ENCODE measurements at places on chromosomes 6 and 20. TPM values are rescaled to one million over a fixed set of nuclear protein-coding genes. Genes with fewer than 3 reads are reported as not detected.

DNA sequence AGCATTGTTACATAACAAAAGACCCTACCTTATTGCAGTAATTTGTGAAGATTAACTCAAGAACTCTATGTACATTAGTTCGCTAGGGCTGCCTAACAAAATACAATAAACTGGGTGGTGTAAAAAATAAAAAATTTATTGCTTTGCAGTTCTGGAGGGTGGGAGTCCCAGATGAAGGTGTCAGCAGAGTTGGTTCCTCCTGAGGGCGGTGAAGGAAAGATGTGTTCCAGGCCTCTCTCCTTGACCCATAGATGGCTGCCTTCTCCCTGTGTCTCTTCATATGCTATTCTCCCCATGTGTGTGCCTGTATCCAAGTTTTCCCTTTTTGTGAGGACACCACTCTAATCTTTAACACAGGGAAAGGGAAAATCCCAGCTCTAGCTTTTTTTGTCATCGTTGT is 305 bp upstream of the VNN1 start:
- DNase-seq = no peak
- H3K27ac ChIP-seq = no peak overlapping the region

DNA sequence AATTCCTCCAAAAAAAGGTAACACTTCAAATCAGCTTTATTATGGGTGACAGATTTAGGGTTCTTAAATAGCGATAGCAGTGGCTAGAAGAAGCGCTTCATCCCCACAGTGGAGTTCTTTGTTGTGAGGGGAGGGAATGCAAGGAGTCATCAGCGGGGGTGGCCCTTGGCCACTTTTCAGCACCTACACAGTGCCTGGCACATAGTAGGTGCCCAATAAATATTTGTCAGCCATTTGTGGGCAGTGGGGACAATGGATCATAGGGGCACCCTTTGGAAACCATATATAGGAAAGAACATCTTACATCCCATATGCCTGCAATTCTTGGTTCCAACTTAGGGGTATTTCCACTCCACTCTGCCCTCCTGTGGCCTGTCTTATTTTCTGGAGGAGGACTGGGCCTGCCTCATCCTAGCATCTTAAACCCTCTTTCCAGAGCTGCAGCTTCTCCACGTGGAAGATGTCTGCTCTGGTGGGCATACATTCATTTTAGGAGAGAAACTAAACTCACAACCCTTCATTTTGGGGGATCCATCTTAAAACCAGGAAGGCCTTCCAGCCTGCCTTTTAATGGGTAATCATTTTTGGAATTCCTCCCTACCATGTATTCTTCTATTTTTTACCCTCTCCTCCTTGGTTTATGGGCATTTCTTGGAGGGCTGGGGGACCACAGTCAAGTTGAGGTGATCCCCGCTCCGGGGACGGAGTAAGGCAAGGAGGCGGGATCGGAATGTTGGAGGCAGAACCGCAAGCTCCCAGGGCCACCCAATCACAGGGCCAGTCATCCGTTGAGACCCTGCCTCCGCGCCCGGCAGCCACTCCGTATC is 2.6 kb upstream of the GPSM3 start:
- DNase-seq = peak; percentile 67
- H3K36me3 ChIP-seq = no peaks in the 10 kb centered on the region
- peak overlapping the region; percentile 80 for H3K27ac ChIP-seq

- H3K36me3 ChIP-seq = no peaks in the 10 kb centered on the region
- no peak overlapping the region for H3K4me3 ChIP-seq
- no peak overlapping the region for H3K27ac ChIP-seq
- H3K27me3 ChIP-seq = no peaks in the 10 kb centered on the region
- no peak for DNase-seq
- no peaks in the 10 kb centered on the region for H3K4me1 ChIP-seq
Measured at GRCh38 chr6:29685718-29686326, 4.9 kb upstream of the ZFP57 start.

- no peak overlapping the region for H3K4me3 ChIP-seq
- H3K27ac ChIP-seq = no peak overlapping the region
- H3K36me3 ChIP-seq = no peaks in the 10 kb centered on the region
- no peaks in the 10 kb centered on the region for H3K27me3 ChIP-seq
- H3K4me1 ChIP-seq = no peaks in the 10 kb centered on the region
Measured at GRCh38 chr20:52833901-52834300, 138.3 kb upstream of the TSHZ2 start.

GRCh38 chr6:75458895-75459294 is 34.7 kb downstream of the FILIP1 start:
- no peaks in the 10 kb centered on the region for H3K27me3 ChIP-seq
- H3K36me3 ChIP-seq = no peaks in the 10 kb centered on the region
- no peak for DNase-seq
- H3K4me3 ChIP-seq = no peak overlapping the region
- H3K4me1 ChIP-seq = peaks cover 2% of the 10 kb centered on the region

- no peak for DNase-seq
- no peaks in the 10 kb centered on the region for H3K4me1 ChIP-seq
- H3K36me3 ChIP-seq = peaks cover 11% of the 10 kb centered on the region
- H3K27me3 ChIP-seq = no peaks in the 10 kb centered on the region
- H3K4me3 ChIP-seq = no peak overlapping the region
Measured at GRCh38 chr6:135479601-135480000, 17.9 kb downstream of the AHI1 start.

- H3K27me3 ChIP-seq = no peaks in the 10 kb centered on the region
- no peak overlapping the region for H3K4me3 ChIP-seq
- peak; percentile 53 for DNase-seq
- H3K36me3 ChIP-seq = peaks cover 10% of the 10 kb centered on the region
- H3K4me1 ChIP-seq = peaks cover 18% of the 10 kb centered on the region
- no peak overlapping the region for H3K27ac ChIP-seq
Measured at GRCh38 chr6:73792738-73793137, 96.7 kb downstream of the CD109 start.

DNA sequence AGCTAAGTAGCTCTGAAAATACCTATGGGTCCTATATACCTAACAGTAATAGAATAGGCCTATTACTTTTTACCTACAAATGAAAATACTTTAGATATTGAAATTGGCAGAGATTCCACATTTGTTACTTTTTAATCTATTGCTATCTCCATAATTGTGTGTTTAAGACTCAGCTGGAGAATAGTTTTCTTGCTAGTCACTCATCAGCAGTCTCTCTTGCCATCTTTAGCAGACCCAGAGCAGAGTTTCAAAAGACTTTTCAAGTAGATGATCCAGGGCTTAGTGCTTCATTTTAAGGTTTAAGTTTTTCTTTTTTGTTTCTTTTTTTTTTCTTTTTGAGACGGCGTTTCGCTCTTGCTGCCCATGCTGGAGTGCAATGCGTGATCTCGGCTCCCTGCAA is 12.9 kb downstream of the ANKS1A start:
- H3K36me3 ChIP-seq = no peaks in the 10 kb centered on the region
- DNase-seq = no peak
- no peaks in the 10 kb centered on the region for H3K27me3 ChIP-seq
- H3K27ac ChIP-seq = no peak overlapping the region

- no peaks in the 10 kb centered on the region for H3K27me3 ChIP-seq
- H3K36me3 ChIP-seq = peaks cover 3% of the 10 kb centered on the region
- peak overlapping the region; percentile 94 for H3K4me3 ChIP-seq
- peaks cover 51% of the 10 kb centered on the region for H3K4me1 ChIP-seq
- DNase-seq = peak; percentile 92
Measured at GRCh38 chr20:10671221-10671918, 2.4 kb downstream of the JAG1 start.

DNA sequence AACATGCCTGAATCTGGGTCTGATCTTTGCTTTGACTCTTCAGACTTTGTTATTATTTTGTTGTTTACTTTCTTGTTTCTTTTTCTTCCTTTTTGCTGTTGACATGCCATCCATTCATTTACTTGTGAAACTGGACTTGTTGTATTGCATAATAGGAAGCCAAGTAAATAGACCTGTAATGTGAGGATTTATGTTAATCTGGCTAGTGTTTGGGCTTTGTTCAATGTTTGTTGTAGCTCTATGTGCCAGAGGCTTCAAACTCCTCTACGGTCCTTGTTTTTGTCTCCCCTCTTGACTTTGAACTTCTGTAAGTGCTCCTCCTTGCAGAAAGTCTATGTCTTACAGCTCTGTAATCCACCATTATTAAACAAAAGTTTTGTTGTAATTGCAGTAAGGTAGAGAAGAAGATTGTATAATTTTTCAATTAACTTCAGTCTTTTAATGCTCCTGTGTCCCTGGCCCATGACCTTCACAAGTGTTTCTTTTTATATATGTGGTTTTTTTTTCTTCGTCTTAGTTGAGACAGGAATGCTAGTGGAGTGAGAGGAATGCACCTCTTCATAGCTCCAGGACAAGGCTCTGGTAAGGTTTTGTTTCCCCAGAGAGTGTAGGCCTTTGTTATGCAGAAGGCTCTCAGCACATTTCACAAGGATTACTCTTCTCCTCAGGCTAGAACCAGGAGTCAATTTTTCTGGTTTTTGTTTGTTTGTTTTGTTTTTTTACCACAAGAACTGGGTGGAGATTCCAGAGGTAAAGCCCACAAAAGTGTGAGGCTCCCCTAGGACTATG is 1061.8 kb upstream of the CITED2 start:
- no peaks in the 10 kb centered on the region for H3K36me3 ChIP-seq
- no peak for DNase-seq
- no peaks in the 10 kb centered on the region for H3K4me1 ChIP-seq

- DNase-seq = no peak
- H3K27me3 ChIP-seq = no peaks in the 10 kb centered on the region
- H3K36me3 ChIP-seq = no peaks in the 10 kb centered on the region
Measured at GRCh38 chr6:115821798-115822197, 238.9 kb downstream of the FRK start.

DNA sequence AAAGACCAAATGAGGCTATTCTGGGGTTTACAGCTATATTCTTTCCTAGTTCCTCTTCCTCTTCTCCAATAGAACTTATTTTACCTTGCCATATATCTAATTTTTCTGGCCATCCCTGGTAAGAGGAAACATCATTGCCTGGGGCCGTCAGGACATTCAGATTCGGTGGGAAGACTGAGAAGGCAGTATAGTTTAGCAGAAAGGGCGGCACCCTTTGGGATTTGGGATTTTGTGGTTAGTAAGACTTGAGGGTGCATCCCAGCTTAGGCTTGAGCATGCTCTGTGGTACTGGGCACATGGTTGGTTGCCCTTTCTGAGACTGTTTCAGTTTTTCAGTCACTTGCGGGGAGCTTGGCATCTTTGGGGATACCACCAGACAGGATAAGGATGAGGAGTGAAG is 21.1 kb downstream of the SCUBE3 start:
- H3K36me3 ChIP-seq = no peaks in the 10 kb centered on the region
- peaks cover 19% of the 10 kb centered on the region for H3K4me1 ChIP-seq
- H3K4me3 ChIP-seq = no peak overlapping the region
- no peak overlapping the region for H3K27ac ChIP-seq

DNA sequence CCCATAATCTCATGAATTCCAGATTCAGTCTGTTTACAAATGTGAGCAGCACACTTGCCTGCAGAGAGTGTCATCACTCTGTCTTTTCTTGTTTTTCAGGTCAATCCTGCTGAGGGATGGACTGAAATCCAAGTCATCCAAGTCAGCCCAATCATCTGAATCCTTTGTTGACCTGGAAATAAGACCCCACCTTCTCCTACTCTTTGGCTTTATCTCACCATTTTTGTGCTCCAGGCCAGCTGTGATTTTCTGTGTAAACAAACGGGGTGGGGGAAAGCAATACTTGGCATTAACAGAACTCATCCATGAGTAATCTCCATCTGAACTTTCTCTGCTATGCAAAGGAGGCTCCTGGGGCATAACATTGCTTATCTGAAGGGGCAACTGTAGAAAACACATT is 16.9 kb upstream of the GSTA4 start:
- H3K4me3 ChIP-seq = no peak overlapping the region
- DNase-seq = no peak
- H3K27ac ChIP-seq = no peak overlapping the region
- no peaks in the 10 kb centered on the region for H3K27me3 ChIP-seq
- no peaks in the 10 kb centered on the region for H3K4me1 ChIP-seq
- peaks cover 44% of the 10 kb centered on the region for H3K36me3 ChIP-seq

- no peak overlapping the region for H3K4me3 ChIP-seq
- no peaks in the 10 kb centered on the region for H3K27me3 ChIP-seq
- peak; percentile 35 for DNase-seq
- H3K27ac ChIP-seq = no peak overlapping the region
Measured at GRCh38 chr6:53361549-53362031, 12.8 kb upstream of the ELOVL5 start.

DNA sequence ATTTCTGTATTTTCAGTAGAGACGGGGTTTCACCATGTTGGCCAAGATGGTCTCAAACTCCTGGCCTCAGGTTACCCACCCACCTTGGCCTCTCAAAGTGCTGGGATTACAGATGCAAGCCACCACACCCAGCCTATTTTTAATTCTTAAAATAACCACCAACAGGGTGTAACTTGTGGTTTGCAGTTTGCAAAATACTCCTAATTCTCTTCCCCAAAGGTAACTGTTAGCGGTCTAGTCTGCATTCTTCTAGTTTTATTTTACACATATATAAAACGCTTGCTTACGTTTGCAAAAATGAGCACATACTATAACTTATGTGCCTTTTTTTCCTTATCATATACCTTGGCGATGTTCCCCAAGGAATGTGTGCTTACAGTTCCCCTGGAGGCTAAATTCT is 25.6 kb upstream of the CHMP4B start:
- no peak overlapping the region for H3K27ac ChIP-seq
- H3K4me1 ChIP-seq = peaks cover 41% of the 10 kb centered on the region
- no peak overlapping the region for H3K4me3 ChIP-seq
- H3K36me3 ChIP-seq = no peaks in the 10 kb centered on the region
- H3K27me3 ChIP-seq = no peaks in the 10 kb centered on the region

DNA sequence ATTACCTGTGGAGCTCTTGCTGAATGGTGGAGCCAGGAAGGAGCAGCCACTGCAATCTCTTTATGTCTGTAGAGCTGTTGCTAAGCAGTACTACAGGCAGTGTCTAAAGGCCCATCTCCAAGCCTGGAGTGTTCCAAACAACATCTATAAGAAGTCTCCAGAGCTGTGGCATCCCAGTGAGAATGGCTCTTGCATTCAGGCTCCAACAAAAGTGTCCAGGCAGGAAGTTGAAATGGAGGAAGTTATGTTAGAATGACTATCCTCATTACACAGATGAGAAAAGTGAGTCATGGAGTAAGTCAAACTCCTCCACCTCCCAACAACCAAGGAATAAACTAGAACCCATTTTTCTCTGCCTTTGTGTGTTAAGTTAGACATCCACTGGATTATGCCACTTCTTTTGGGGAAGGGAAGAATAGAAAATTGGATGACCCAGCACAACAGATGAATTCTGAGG is 288.5 kb upstream of the STXBP5 start:
- H3K27ac ChIP-seq = peak overlapping the region; percentile 99
- peaks cover 39% of the 10 kb centered on the region for H3K4me1 ChIP-seq
- no peaks in the 10 kb centered on the region for H3K27me3 ChIP-seq
- H3K4me3 ChIP-seq = peak overlapping the region; percentile 33
- DNase-seq = peak; percentile 60

GRCh38 chr6:19538096-19538495 is 299.1 kb upstream of the ID4 start:
- no peak overlapping the region for H3K27ac ChIP-seq
- H3K36me3 ChIP-seq = no peaks in the 10 kb centered on the region
- H3K4me3 ChIP-seq = no peak overlapping the region
- DNase-seq = no peak

The MUCL3 gene
- not detected for total RNA-seq

The FAM135A gene
- 11.5 TPM for total RNA-seq

The RFX6 gene
- not detected for total RNA-seq

The MCCD1 gene
- not detected for total RNA-seq

The ZNF831 gene
- total RNA-seq = not detected

The CENPW gene
- 85.8 TPM for total RNA-seq

The MYMX gene
- total RNA-seq = not detected

The TPD52L1 gene
- total RNA-seq = 0.29 TPM

The ADGRB3 gene
- not detected for total RNA-seq

The FBXO5 gene
- total RNA-seq = 27.1 TPM

The KIF6 gene
- total RNA-seq = not detected
